ENCODE measurements at places on chromosomes 7 and 10. TPM values are rescaled to one million over a fixed set of nuclear protein-coding genes. Genes with fewer than 3 reads are reported as not detected.

C10orf53 gene
- not detected for total RNA-seq

LAMB1 gene
- total RNA-seq: 84.9 TPM

ASZ1 gene
- not detected for total RNA-seq

SAMD9L gene
- 3.1 TPM for total RNA-seq

ADCY1 gene
- 0.72 TPM for total RNA-seq

TAS2R3 gene
- total RNA-seq: 7.5 TPM

WDR11 gene
- 63.3 TPM for total RNA-seq

SGCE gene
- 20.0 TPM for total RNA-seq

IFIT2 gene
- total RNA-seq: 2.6 TPM

RET gene
- total RNA-seq: 0.97 TPM

APBB1IP gene
- 3.9 TPM for total RNA-seq

CASP2 gene
- 36.5 TPM for total RNA-seq

FBXL13 gene
- 0.89 TPM for total RNA-seq

ANKIB1 gene
- total RNA-seq: 34.1 TPM

IFIT1B gene
- not detected for total RNA-seq

CALN1 gene
- total RNA-seq: 5.4 TPM

MPP7 gene
- total RNA-seq: 39.1 TPM

PSMA2 gene
- 58.4 TPM for total RNA-seq

ZNF487 gene
- total RNA-seq: 6.5 TPM

PAX4 gene
- total RNA-seq: not detected

CPA2 gene
- not detected for total RNA-seq

ITGA8 gene
- total RNA-seq: 2.3 TPM

CALML5 gene
- total RNA-seq: 429 TPM

ADAM22 gene
- 1.5 TPM for total RNA-seq

CC2D2B gene
- total RNA-seq: 3.9 TPM

FIGNL1 gene
- 17.5 TPM for total RNA-seq

CAV2 gene
- total RNA-seq: 99.9 TPM

HOXA10 gene
- 8.9 TPM for total RNA-seq

ACSL5 gene
- 4.3 TPM for total RNA-seq

VPS50 gene
- total RNA-seq: 57.6 TPM

PROSER2 gene
- 5.6 TPM for total RNA-seq

LCOR gene
- 36.8 TPM for total RNA-seq

MEOX2 gene
- 3.6 TPM for total RNA-seq

CPA1 gene
- not detected for total RNA-seq

VWDE gene
- total RNA-seq: 2.6 TPM

EPHA1 gene
- 94.4 TPM for total RNA-seq

CDNF gene
- total RNA-seq: 2.3 TPM

INSYN2A gene
- total RNA-seq: not detected

GJD4 gene
- 1.2 TPM for total RNA-seq

LHFPL3 gene
- total RNA-seq: not detected

TBX20 gene
- not detected for total RNA-seq

NOS3 gene
- total RNA-seq: 9.7 TPM

CNPY4 gene
- total RNA-seq: 4.9 TPM

WAPL gene
- total RNA-seq: 36.9 TPM

PKD2L1 gene
- total RNA-seq: not detected

ALOX5 gene
- 16.3 TPM for total RNA-seq

ST8SIA6 gene
- 1.2 TPM for total RNA-seq

RGR gene
- not detected for total RNA-seq

GTF2IRD2 gene
- 6.5 TPM for total RNA-seq

SLC16A9 gene
- total RNA-seq: not detected

UBTD1 gene
- total RNA-seq: 33.6 TPM

LSM5 gene
- total RNA-seq: 18.9 TPM
